Dorsolateral prefrontal cortex (tissue), 122 donors: ENCODE measurements at places on chromosomes 6 and 20.

DNA sequence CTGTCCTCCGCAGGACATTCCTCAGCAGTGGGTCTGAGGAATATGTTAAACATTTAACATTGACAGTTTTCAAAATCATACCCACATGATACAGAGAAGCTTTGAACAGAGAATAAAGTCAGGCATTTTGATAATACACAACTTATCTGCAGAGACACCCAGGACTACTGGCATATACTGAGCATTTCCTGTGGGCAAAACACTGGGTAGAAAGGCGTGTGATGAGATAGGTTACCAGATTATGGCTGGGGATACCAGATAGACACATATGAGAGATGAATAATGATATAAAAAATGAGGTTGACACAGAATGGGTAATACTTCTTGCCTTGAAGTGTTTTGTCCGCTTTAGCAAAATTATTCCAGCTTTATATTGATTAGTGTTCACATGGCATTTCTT is 31.4 kb upstream of the TRIM26 start:
- DNase-seq, result no peak

DNA sequence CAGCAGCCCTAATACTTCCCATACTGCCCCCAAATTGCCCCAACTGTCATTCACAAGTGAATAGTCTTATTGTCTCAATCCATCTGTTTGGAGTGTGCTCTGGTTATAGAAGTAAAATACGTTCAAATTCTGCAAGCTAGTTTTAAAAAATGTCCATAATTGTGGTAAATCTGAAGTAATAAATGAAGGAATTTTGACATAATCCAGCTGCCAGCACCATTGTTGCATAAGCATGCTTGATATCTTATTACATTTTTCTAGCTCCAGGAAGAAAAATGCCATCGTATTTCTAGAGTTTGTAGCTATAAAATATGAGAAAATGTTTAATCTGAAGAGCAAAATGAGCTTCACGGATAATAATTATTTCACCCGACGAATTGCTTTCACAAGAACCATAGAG is 664.7 kb downstream of the RFPL4B start:
- no peak for DNase-seq

- no peak for DNase-seq
Observed at GRCh38 chr6:82573254-82573972, 209.8 kb downstream of the TPBG start.

DNA sequence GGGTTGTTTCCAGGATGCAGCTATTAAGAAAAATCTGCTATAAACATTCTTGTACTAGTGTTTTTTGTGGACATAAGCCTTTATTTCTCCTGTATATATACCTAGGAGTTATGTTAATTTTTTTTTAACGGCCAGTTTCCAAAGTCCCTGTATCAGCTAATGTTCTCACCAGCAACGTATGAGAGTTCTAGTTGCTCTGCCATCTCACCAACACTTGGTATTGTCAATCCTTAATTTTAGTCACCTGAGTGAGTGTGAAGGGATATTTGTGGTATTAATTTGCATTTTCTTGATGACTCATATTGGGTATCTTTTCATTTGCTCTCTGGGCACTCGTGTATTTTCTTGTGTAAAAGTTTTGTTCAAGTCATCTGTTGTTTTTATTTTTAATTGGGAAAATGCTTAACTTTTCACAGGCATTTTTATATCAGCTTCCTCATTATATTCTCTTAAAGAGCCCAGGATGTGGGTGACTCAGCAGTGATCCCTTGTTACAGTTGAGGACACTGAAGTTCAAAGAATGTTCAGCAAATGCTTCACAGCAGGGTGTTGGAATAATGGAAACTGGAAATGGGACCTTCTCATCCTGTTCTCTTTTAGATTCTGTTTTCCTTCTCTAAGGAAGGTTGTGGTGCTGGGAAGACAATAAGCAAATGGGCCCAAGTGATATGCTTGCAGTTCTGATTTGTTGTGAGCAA is 211.7 kb upstream of the PRND start:
- no peak for DNase-seq

GRCh38 chr6:52307900-52308372 is 23.4 kb upstream of the MCM3 start:
- DNase-seq, result no peak

DNA sequence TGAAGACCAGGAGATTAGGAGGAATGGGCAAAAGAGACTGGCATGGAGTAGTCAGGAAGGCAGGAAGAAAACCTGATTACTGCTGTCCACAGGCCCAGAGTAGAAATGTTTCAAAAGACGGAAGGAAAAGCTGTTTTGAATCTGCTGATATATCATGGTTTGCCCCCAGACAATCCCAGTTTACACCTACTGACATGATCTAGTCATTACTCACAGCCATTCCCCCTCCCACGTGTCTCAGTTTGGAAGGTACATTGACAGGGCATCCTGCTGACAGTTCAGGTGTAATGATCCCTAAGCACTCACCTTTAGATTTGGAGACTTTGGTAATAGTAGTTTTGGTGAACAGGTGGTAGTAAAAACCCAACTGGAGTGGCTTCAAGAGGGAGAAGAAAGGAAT is 9.8 kb upstream of the TXNDC5 start:
- DNase-seq, result no peak

- DNase-seq, result no peak
Observed at GRCh38 chr20:42938441-42939205, 251.1 kb downstream of the PTPRT start.
